ENCODE measurements at places on chromosomes 1 and 21. TPM values are rescaled to one million over a fixed set of nuclear protein-coding genes. Genes with fewer than 3 reads are reported as not detected.

GRCh38 chr1:239977416-239977815 is 114.3 kb upstream of the FMN2 start:
- no peak for DNase-seq

DNA sequence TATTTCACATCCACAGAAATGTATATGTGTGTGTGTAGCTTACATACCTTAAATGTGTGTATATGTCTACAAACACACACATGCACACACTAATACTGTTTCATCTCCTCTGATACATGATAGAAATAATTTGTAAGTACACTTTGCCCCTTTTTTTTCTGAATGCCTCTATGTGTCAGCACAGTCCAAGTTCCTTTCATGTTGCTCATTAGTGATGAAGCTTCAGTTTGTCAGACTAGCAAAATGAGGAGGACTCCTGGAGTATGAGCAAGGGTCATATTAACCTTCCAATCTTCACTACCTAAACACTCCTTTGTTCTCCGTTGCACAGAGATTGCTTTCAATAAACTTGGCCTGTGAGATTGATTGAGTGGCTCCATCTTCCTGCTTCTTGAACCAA is 935.4 kb downstream of the MRPL39 start:
- no peak for DNase-seq

- DNase-seq, result peak; percentile 95
Measured at GRCh38 chr21:29181799-29182470, 51.5 kb downstream of the MAP3K7CL start.

The OPRD1 gene
- not detected for total RNA-seq

DNA sequence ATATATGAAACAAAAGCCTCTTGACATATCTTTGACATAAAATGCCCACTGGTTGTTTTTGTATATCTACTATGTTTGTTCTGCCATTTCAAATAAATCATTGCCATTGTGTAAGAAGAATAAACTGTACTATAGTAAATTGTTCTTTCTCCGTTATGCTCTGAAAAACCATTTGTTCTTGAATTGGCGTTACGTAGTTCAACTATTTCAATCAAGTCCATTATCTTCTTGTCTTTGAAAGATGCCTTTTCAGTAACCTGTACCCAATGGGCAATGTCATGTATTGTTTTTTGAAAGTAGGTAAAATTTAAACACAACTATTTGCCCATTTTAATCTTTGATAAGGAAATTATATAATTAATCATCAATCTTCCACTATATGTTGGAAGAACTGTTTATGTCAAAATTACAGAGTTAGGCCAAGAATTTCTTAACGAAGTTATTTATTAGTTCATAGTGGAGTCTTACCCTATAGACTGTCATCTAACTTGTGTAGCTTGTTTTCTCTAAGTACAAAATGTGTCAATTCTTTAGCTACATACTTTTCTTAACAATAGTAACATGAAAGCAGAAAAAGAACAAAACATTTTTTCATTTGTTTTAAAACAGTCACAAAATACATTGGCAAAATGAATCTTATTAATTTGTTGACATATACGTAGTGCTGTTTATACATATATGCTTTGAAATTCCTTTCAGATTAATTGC is 294.8 kb downstream of the PTPRC start:
- no peak for DNase-seq

DNA sequence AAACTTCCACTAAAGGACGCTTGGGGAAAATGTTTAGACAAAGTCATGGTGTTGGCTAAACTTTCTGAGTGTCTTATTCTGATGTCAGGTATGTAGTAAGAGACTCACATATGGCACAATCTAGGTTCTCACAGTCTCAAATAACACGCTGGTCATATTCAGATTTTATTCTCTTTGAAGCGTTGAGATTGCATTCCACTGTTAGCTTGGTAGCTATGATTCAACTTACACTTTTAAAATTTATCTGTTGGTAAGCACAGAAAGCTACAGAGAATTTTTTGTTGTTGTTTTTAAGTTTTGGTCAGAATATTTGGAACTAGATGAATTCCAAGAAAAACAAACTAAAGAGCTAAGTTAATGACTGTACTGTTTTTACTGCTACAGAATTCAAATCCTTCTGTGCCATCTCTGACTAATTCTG is 126.7 kb downstream of the PRRX1 start:
- peak; percentile 11 for DNase-seq

- DNase-seq, result no peak
Measured at GRCh38 chr1:60847855-60848582, 234.3 kb upstream of the NFIA start.

The PAFAH2 gene
- total RNA-seq, result 7.5 TPM

- DNase-seq, result no peak
Measured at GRCh38 chr1:225908013-225908640, 15.9 kb downstream of the PYCR2 start.

GRCh38 chr1:206823727-206824126 is 41.7 kb upstream of the IL20 start:
- DNase-seq, result no peak

DNA sequence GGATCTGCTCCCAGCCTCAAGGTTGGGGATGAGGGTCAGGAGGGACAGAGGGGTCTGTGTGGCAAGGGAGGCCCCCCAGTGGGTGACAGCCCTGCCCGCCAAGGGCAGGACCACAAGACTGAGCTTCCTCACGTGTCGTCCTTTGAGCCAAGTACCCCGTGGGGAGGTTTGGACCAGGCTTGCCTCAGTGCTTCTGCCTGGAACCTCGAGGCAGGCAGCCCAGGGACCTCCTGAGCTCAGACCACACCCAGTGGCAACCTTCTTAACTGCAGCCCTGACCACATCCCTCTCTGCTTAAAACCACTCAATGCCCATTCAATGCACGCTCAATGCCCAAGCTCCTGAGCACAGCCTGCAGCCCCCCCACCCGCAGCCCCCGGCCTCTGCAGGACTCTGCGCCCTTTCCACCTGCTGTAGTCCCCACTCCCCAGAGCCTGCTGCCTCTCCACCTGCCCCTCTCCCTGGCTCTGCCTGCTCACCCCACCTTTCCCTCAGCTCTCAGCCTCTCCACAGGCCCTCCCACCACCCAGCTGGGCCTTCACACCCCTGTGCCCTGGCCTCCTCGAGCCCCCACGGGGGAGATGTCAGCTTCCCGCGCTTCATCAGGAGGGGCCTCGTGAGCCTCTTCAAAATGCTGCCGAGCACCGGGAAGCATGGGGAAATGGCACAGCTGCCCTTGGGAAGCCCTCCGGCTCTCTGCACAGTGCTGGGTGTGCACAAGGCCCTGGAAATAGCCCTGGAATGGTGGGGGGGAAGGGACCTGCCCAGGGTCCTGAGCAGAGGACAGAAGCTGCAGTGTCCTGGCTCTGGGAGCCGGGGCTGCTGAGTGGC is 129.3 kb upstream of the VAMP3 start:
- no peak for DNase-seq

DNA sequence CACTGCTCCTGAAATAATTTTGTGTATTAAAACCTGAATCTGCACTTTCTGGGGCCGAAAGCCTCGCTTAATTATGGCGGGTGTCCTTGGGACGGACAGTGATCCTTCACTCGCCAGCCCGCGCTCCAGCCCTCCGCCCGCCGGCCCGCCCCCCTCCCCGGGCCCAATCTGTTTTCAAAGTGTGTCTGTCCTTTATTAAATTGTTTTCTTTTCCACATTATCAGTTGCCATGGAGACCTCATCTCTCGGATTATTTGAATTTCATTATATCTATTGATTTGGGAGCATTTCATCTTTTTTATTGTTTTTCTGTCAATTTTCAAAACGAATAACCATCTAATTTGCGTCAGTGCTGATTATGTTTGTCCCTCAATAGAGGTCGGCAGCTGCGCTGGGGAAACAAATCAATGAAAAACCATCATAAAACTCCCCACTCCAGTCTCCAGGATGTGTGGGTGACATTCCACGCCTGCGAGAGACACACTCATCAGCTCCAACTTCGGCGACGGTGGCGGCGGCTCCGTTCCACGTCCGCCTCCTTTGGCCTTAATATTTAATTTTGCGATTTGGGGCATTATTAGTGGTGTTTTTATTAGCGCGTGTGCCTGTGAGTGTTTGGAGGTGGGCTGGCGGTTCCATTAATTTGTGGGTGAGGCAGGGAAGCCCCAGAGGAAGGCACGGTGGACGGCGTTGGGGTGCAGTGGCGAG is 123.9 kb downstream of the CASZ1 start:
- no peak for DNase-seq

- DNase-seq, result no peak
Measured at GRCh38 chr1:84403347-84403746, 5.1 kb downstream of the DNASE2B start.

DNA sequence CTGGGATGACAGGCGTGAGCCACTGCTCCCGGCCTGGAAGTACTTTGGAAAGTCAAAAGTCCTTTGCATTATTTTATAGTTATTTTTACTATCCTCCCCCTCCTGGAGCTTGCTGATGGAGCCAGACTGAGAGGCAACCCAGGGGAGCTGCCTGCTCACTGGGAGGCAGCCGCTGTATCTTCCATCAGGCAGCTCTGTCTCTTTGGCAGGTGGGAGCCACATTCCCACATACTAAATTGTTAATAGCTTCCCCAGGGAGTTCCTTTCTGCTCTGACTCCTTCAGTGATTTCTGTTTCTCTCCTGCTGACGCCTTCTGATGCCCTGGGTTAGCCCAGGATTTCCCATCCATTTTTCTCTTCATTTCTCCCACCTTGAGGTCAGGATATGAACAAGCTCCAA is 4.9 kb upstream of the OPRD1 start:
- DNase-seq, result no peak

The B3GALT2 gene
- not detected for total RNA-seq

- DNase-seq, result no peak
Measured at GRCh38 chr1:32507021-32507420, 32.2 kb upstream of the ZBTB8A start.
